ENCODE measurements at places on chromosomes 11 and 22.
A peak's percentile ranks its signal among the peaks of the same experiment; 100 is the strongest.

GRCh38 chr11:74179234-74180052, 8.4 kb downstream of the PPME1 start:
- DNase-seq, result no peak

- no peak for DNase-seq
Measured at GRCh38 chr11:106697058-106697457, 321.2 kb downstream of the GUCY1A2 start.

GRCh38 chr11:47941907-47942558, 38.3 kb upstream of the PTPRJ start:
- no peak for DNase-seq

DNA sequence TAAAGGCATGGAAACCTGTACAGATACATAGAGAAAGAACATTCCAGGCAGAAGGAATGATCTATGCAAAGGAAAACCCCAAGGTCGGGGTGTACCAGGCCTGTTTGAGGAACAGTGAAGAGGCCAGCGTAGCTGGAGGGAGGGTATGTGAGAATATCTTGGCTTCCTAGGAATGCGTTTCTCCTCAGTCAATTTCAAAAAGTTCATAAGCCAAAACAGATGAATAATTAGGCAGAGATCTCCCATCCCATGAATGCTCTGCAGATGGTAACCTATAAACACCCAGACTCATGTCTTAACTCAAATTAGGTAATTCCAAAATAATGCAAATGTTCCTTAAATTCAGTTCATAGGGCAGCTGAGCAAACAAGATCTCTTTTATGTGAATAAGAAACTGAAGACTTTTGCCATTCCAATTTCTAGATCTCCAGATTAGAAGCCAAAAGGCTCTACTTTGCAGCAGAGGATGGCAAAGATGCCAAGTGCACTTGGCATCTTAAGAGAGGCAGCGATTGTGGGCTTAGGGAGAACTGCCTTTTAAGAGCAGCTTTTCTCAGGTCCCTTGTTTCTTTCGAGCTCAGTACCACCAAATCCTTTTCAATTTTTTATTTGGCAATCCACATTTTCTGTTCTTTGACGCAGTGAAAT, 13.2 kb downstream of the FAM118B start:
- DNase-seq, result no peak

- peak; percentile 33 for DNase-seq
Measured at GRCh38 chr22:29343313-29343805, 27.9 kb upstream of the RASL10A start.

DNA sequence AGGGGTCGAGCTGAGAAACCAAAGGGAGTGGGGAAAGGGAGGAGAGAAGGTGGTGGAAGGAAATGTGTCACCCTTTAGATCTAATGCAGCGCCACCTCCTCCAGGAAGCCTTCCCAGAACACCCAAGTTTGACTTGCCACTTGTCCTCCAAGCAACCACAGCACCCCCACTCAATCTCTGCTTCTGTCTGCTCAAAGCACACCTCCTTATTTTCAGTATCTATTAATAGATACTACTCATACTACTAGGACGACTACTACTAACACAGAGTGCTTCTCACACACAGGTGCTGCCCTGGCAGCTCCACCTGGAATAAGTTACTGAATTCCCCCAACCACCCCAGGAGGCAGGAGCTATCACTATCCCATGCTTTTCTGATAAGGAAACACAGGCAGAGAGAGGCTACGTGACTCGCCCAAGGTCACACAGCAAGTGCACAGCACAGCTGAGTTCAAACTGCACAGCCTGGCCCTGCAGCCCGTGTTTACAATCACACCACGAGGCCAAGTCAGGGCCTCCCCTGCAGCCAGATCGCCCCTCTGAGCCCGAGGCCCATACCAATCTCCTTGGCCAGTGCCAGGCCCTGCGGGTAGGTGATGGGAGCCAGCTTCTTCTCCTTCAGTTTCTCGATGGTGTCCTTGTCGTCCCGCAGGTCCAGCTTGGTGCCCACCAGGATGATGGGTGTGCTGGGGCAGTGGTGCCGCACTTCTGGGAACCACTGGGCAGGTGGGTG, 13.2 kb downstream of the RAC2 start:
- DNase-seq, result peak; percentile 1
